Cardiac fibroblast (primary cell): ENCODE measurements at places on chromosomes 6 and 20.

DNA sequence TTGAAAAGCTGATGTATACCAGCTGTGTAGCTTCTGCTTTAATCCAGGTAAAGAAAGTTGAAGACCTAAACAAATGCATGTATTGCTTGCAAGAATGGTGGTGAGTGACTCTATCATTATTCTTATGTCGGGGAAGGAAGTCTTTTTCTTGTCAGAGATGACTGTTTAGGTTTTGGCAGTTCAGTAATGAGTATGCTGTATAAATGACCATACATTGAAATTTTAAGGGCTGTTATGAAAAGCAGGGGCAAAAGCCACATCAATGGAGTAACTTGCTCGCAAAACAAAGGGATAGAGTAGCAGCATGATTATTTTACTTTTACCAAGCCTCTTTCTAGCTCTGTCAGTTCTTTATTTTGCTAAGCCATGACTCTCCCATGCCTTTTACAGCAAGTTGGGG lies 55.9 kb upstream of the NUP153 start:
- no peak for DNase-seq

- DNase-seq, result no peak
Observed at GRCh38 chr20:10488534-10488933, 53.4 kb downstream of the SLX4IP start.

DNA sequence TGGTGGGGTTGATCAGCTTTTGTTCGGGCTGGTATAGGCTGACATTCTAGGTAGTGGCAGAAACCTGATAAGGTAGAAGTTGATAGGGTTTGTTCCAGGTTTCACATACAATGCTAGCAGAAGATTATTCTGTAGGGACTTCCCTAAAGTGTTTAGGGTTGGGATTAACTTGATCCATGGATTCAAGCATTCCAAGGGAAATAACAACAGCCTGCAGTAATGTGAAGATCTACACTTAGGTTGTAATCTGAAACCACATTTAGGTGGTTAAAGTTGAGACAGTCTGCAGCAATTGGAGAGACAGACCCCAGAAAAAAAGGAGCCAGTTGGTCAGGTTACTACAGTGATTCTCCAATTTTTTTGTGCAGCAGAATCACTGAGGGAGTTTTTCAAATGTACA lies 56.1 kb downstream of the GJA1 start:
- DNase-seq, result no peak

- DNase-seq, result peak; percentile 7
Observed at GRCh38 chr6:96899451-96899998, 1.8 kb upstream of the NDUFAF4 start.

DNA sequence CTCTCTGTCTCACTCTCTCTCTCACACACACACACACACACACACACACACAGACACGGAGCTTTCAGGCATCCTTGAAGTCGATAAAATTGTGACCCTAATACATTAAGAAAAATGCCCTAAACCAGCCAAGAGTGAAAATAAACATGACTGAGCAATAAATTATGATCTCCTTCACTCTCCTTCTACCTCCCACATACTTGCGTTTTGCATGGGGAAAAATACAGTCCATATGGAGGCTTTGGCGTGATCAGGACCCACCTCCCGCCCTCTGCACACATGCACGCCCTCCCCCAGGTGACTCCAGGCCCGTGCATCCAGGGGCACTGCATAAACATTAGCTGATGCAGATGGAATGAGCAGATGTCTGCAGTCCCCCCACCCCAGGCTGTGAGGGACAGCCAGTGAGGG lies 114.2 kb upstream of the JARID2 start:
- DNase-seq, result no peak
